Erythroblast (primary cell): ENCODE measurements at places on chromosomes 7 and 10.

- DNase-seq: no peak
Observed at GRCh38 chr10:124650263-124650662, 93.9 kb downstream of the FAM53B start.

DNA sequence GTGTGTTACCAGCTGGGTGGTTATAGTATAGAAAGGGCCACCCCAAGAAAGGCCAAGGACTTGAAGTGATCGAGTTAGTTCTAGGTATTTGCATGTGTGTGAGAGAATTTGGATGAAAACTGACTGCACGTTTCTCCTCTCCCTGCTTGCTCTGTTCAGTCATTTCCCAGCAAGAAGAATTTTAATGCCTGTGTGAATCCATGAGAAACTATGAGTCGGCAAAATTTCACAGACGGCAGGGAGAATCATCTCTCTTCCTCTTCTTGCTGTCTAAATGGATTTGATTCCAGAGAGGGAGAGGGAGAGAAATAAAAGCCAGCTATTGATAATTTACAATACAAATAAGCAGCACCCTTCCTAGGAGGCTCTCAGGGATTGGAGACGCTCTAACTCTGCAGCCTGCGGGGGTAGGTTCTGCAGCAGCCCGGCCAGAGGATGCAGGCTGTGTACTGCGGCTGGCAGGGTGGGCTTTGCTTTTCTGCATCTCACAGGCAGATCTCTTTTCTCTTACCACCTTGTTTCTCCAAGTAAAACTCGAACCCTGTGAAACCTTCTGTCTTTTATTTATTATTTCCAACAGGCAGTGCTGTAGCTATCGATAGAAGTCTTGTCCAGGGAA lies 183.6 kb downstream of the TCF7L2 start:
- DNase-seq: no peak

- no peak for DNase-seq
Observed at GRCh38 chr10:86205306-86206239, 161.0 kb downstream of the GRID1 start.

DNA sequence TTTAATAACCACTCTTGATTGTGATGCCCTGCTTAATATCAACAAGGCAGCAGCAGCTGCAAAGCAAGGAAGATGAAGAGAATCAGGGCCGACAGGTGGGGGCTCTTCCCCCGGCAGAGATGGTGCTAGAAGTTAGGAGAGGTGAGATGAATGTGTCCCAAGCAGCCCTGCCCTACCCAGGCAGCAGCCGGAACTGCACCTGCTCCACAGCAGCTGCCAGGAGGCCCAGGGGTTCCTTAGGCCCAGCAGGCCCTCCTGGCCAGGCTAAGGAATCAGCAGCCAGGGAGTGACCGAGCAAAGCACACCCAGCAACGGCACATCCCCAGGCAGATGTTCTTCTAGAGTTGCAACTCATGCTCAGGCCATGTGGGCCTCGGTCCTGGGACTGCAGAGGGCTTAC lies 17.9 kb downstream of the AFAP1L2 start:
- DNase-seq: no peak

GRCh38 chr10:90857635-90858460 lies at the start of gene HTR7:
Gene HTR7 (minus strand): TSS chr10:90858039. CDS start chr10:90857671, 368 bp downstream.
- DNase-seq: peak; percentile 69

DNA sequence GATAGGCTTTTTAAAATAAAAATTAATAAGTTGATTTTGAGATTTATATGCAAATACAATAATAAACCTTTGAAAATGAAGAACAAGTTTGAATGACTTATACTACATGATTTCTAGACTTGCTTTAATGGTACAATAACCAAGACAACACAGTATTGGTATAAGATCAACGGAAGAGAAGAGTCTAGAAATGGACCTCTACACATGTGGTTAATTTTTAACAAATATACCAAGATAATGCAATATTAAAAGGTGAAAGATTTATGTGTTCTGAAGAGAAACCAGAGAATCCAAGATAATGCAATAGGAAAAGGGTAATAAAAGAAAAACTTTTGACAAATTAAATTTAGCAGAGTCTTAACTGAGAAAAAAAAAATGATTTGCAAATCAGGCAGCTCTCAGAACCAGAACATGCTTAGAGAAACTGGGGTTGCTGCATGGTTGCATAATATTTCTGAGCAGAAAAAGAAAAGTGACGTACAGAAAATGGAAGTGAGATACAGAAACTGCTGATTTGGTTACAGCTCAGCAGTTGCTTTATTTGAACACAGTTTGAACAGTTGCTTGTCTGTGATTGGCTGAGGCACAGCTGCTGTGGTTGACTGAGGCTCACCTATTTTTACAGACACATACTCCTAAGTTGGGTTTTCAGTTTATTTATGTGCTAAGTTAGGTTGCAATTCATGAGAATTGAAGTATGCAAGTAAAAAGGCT lies 365.9 kb downstream of the CRPPA start:
- DNase-seq: no peak

DNA sequence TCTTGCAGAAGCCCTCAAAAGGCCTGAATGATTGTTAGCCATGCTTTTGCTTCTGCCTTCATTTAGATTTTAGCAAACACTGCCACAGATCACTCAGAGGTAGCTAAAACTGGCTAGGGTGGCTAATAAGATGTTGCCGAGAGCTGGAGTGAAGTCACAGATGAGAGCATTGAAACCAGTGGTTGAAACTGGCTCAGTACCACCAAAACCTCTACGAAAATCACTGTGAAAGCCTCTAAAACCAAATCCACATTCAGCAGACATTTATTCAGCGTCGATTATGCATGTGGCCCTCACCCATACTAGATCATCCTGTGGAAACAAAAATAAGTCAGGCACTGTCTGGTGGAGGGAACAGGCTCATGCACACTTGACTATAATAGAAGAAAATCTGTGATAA lies 50.8 kb downstream of the PIK3CG start:
- DNase-seq: no peak
